ENCODE measurements at places on chromosomes 1 and 21.

- no peak for DNase-seq
Observed at GRCh38 chr21:44418876-44419230, 36.5 kb upstream of the LRRC3 start.

GRCh38 chr1:159071970-159072582, 4.5 kb downstream of the AIM2 start:
- DNase-seq: no peak

DNA sequence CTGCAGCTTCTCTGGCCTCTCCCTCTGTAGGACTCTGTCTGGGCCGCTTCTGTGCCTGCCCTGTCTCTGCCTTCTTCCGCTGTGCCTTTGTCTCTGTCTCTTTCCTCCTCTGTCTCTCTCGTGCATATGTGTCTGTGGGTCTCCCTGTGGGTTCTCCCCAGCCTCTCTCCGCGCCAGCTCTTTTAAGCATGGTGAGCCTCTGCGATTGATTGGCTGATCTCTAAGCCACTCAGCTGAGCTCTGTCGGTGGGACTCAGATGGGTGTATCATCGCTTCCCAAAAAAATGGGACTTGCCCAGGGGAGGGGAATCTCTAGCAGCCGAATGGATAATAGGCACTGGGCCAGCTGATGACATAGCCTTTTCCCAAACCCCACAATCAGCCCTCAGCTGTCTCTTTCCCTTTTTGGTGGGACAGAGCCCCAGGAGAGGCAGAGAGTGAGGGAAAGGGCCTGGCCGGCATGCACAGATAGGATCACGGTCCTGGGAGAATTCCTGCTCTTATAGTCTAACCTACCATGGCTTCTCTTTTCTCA, at the start of gene ADAMTS4:
Gene ADAMTS4, minus strand, starts transcription at position 158 of the 535 bp plus-strand sequence. CDS start 427 bp downstream, outside the sequence.
- DNase-seq: no peak

DNA sequence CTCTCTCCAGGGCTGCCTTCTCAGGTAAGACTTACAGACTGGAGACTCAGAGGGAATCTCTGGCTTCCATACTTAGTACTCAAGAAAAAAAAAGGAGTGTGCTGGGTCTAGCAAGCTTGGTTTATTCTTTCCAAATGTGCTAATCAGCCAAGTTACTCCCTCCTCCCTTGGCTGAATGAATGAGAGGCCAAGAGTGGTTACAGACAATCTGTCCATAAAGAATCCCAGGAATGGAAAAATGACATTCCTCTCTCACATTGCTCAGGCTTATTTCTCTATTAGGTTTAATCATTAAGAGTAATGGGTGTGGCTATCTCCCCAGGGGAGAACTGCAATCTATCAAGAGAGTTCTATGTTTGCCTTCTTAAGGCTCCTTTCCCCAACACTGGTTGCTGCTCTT, 547.3 kb upstream of the PLXNA2 start:
- no peak for DNase-seq

GRCh38 chr1:43284065-43284464, 1.3 kb downstream of the C1orf210 start:
- DNase-seq: no peak

Data from activated CD8-positive, alpha-beta memory T cell treated with anti-CD3 and anti-CD28 coated beads for 1 hour (primary cell).